ENCODE measurements at places on chromosomes 3 and 15.

- no peak for DNase-seq
Observed at GRCh38 chr15:40064231-40064894, 25.4 kb upstream of the SRP14 start.

DNA sequence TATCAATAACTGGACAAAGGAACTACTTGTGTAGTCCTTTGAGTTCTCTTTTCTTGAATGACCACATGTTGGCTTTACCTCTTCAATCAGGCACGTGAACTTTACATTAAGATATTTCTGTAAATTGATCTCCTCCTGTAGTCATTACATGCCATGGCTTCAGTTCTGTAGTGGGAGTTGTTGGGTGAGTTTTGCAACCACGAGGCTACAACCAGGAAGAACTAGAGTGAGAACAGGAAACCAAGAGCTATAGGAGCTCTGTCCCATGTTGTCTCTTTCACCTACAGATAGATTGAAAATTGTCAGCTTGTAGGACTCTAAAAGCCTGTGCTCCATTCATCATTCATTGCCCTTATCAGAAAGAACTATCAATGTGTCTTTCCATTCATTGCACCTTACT is 2.0 kb downstream of the RSRC1 start:
- DNase-seq, result no peak

GRCh38 chr15:37788767-37789396 is 145.6 kb upstream of the TMCO5A start:
- DNase-seq, result no peak

GRCh38 chr15:65986416-65986815 is 117.1 kb downstream of the RAB11A start:
- DNase-seq, result no peak

GRCh38 chr3:174229916-174230315 is 629.2 kb upstream of the NAALADL2 start:
- DNase-seq, result no peak

GRCh38 chr3:77699125-77699691 is 659.3 kb downstream of the ROBO2 start:
- no peak for DNase-seq

GRCh38 chr15:59148153-59148833 is 43.3 kb downstream of the CCNB2 start:
- DNase-seq, result no peak

GRCh38 chr3:101133652-101134051 is 140.4 kb upstream of the ABI3BP start:
- no peak for DNase-seq

GRCh38 chr3:21426920-21427319 is 324.1 kb downstream of the ZNF385D start:
- DNase-seq, result no peak

GRCh38 chr3:108826309-108827187 is 4.0 kb downstream of the TRAT1 start:
- DNase-seq, result no peak

DNA sequence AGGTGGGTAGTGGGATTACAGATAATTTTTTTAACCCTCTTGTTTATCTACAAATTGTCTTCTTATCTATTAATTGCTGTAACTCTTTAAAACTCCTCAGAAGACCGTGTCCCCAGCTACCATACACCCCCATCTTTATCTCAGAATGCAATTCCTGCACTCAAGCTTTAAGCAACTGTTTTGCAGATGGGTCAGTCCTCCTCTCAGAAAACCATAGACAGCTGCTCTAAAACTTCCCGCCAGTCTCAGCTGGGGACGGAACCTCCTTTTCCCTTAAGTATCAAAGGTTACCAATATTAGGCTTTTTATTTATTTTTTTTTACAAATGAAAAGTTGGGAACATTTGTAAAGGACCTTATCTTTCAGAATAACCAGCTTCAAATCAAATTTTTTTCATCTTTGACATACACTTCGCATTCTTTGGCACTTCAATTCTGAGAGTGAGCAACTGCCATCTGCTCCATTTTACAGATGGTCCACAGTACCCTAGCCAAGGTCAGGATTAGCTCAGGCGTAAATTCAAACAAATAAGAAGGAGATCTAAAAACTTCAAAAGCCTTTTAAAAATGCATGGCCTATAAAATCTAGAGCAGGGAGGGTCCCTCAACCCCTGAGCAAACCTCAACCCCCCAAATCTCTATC is 1.3 kb downstream of the GATM start:
- DNase-seq, result no peak

DNA sequence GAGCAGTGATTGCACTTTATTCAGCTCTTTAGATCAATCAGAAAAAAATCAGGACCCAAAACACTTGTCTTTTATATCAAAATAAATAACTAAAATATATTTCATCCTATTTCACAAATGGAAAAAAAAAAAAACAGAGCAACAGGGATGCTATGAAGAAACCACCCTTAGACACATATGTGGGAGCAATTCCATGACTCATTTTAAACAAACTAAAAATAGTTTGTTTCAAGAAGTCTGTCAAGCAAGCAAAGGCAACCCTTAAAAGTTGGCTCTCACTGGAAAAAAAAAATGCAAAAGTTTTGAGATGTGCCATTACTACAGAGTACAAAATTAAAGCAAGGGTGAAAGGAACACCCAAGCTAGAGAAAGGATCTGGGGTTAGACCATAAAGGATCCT is 5.7 kb downstream of the ATP13A3 start:
- no peak for DNase-seq

DNA sequence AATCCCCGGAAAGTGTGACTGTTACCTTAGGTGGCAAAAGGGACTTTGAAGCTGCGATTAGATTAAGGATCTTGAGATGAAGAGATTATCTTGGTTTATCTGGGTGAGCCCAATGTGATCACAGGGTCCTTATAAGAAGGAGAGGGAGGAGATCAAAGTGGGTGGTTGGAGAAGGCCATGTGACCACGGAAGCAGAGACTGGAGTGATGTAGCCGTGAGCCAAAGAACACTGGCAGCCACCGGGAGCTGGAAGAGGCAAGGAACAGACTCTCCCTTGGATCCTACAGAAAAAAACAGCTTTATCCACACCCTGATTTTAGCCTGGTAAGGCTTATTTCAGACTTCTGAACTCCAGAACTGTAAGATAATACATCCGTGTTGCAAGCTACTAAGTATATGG is 29.9 kb downstream of the CRABP1 start:
- no peak for DNase-seq

DNA sequence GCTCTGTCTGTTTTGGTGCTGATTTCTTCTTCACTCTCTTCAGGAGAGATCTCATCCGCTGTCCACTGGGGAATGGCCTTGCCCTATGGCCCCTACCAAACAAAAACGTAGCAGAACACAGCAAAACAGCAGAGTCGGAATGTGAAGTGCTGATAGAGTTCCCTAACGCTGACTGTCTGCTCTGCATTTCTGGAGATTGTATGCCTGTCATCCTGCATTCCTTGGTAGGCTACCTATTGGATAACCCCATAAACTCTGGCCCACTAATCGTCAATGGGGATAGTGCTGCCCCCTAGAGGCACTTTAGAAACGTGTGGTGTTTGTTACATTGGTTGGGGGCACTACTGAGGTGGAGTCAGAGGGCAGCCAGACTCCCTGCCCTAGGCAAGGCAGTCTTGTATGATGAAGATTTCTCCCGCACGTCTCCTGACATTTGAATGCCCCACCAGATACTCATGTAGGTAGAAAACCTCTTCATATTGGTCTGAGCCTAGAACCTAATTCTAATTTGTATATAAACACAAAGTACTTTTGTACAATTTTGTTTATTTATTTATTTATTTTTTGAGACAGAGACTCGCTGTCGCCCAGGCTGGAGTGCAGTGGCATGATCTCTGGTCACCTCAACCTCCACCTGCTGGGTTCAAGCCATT is 15.6 kb upstream of the MAGEF1 start:
- peak; percentile 13 for DNase-seq

DNA sequence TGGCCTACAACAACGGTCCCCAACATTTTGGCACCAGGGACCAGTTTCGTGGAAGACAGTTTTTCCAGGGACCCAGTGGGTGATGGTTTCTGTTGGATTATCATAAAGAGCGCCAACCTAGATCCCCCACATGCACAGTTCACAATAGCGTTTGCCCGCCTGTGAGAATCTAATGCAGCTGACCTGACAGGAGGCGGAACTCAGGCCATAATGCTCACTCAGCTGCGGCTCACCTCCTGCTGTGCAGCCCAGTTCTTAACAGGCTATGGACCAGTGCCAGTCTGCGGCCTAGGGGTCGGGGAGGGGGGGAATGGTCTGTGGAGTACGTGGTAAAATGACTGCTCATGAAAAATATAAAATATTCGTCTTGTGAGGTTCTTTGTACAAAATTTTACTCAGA is 518.5 kb upstream of the CADM2 start:
- DNase-seq, result no peak

DNA sequence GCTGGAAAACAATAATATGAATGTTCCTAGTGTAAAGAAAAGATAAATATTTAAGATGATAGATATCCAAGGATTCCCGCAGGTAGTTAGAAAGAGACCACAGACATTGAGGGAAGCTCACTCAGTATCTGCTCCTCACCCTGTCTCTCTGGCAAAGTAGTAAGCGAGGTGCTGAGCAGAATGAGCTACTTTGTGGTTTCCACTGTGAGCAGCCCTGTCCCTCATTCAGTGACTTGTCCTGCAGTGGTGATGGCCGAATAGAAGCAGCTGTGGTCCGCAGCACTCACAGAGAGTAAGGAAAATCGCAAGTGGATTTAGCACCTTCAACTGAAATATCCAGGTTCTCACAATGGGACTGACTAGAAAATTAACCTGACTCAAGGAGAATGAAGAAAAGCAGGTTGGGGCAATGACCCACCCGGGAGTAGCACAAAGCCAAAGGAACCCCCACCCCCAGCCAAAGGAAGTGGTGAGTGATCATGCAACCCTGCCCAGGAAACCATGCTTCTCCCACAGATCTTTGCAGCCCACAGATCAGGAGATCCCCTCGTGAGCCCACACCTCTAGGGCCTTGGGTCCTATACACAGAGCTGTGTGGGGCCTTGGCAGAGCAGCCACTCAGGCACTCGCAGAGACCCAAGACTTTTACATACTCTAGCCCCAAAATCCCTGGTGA is 21.8 kb upstream of the SLC25A38 start:
- DNase-seq, result peak; percentile 29

- no peak for DNase-seq
Observed at GRCh38 chr3:102180280-102180931, 254.4 kb upstream of the ZPLD1 start.

GRCh38 chr3:73234354-73235014 is 173.0 kb downstream of the EBLN2 start:
- DNase-seq, result no peak

DNA sequence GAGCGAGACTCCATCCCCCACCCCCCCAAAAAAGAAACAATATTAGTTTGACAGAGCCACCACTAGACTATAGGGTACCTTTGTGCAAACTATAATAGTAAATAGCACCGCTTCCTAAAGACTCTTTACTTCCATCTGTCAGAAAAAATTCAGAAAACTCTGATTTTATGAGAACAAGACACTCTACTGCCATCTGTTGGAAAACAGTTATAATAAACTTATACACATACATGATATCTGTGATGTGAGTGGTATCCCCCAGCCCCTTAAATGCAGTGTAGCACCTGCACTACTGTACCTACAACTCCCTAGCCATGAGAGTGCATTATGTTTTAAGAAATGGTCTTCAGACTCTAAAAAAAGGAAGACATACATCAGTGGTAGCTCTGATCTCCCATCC is 47.1 kb upstream of the CTDSPL start:
- DNase-seq, result no peak

DNA sequence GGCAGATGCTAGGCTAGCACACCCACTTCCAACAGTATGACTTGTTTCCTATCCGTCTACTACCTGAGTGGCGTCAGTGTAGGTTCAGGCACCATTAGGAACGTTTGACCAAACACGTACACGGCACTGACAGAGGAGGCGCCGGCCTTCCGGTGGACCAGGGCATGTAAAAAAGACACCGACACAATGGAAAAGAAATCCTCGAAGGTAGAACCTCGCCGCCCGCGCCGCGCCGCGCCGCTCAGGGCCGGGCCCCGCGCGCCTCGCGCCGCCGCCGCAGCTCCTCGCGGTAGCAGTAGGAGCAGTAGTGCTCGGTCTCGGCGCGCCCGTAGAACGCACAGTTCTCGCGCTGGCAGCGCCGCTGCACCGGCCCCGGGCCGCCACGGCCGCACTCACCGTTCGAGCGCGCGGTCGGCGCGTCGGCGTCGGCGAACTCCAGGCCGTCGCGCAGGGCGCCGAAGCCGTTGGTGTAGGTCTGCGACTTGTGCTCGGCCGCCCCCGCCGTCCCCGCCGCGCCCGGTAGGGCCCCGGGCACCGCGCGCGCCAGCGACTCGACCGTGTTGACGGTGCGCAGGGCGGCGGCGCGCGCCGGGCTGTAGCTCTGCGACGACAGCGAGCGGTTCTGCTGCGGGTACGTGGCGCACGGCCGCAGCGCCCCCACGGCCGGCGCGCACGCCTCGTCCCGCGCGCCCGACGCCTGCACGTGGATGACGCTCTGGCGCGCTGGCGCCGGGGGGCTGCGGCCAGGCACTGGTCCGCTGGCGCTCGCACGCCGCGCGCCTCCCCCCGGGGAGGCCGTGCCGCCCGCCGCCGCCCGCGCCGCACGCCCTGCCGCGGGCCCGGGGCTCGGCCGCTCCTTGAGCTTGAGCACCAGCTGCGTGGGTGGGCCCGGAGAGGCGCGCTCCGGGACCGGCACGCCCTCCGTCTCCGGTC is 156.7 kb downstream of the KLF13 start:
- no peak for DNase-seq

DNA sequence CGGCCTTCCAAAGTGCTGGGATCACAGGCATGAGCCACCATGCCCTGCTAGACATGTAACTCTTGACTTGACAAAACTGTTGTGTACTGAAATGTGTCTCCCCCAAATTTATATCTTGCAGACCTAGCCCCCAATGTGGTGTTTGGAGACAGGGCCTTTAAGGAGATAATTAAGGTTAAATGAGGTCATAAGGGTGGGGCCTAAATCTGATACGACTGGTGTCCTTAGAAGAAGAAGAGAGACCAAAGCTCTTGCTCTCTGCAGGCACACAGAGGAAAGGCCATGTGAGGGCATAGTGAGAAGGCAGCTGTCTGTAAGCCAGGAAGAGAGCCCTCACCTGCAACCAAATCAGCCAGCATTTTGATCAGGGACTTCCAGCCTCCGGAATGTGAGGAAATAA is 361.3 kb downstream of the SV2B start:
- no peak for DNase-seq

GRCh38 chr3:157527131-157527881 is 24.1 kb upstream of the VEPH1 start:
- DNase-seq, result no peak

DNA sequence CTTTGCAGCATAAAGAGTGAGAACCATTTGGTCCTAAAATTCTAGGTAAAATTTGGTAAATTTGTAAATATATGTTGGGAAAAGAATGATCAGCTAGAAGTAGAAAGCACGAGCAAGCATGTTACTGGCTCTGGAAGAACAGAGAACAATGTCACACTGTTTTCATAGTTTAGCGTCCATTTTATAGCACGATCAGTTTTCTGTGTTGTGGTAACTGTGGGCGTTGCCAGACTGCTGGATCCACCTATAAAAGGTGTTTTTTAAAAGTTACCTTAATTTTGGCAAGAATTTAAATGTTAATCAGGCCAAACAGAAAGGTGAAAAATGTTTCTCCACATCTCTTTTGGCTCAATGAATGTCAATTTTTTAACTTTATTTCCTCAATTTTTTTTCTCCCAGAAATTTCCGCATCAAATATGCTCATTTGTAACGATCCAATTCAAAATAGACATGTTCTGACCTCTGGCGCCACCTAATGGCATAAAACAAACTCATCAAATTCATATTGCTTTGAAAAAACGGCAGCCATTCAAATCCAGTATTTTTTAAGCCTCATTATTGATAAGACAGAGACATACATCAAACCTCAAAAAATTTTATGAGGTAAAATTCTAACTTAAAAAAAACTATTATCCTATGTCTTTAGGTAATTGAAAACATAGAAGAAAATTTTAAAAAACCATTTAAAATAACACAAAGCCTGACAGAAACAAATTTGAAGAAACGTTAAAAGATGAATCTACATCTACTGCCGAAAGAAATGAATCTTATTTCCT is 5.5 kb upstream of the GP5 start:
- no peak for DNase-seq
